ENCODE measurements at places on chromosomes 1 and 21.

- no peak for DNase-seq
Measured at GRCh38 chr21:42683371-42684108, 30.1 kb downstream of the PDE9A start.

GRCh38 chr1:78840453-78841271, 165.9 kb downstream of the ADGRL4 start:
- DNase-seq = no peak

GRCh38 chr1:172138634-172139033, 281.9 kb upstream of the C1orf105 start:
- no peak for DNase-seq

DNA sequence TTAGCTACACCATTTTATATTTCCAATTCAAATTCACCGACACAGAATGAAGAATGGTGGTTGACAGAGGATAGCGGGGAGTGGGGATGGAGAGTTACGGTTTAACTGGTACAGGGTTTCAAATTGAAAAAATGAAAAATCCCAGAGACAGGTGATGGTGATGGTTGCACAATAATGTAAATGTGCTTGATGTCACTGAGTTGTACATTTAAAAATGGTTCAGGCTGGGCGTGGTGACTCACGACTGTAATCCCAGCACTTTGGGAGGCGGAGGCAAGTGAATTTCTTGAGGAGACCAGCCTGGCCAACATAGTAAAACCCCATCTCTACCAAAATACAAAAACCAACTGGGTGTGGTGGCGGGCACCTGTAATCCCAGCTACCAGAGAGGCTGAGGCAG, 31.2 kb upstream of the SHCBP1L start:
- no peak for DNase-seq

- no peak for DNase-seq
Measured at GRCh38 chr21:35586305-35586704, 474.0 kb downstream of the SETD4 start.

All from T-helper 9 cell (primary cell).